Glomerular endothelial cell (primary cell): ENCODE measurements at places on chromosomes 5 and 9. TPM values are rescaled to one million over a fixed set of nuclear protein-coding genes. Genes with fewer than 3 reads are reported as not detected.

GRCh38 chr9:127521919-127522304 is 70.6 kb downstream of the LRSAM1 start:
- no peak for DNase-seq

- DNase-seq: no peak
Observed at GRCh38 chr5:96432216-96433065, 607 bp downstream of the PCSK1 start.

- no peak for DNase-seq
Observed at GRCh38 chr9:128384801-128385495, 13.8 kb downstream of the URM1 start.

- DNase-seq: no peak
Observed at GRCh38 chr5:45038366-45038987, 229.7 kb downstream of the MRPS30 start.

DNA sequence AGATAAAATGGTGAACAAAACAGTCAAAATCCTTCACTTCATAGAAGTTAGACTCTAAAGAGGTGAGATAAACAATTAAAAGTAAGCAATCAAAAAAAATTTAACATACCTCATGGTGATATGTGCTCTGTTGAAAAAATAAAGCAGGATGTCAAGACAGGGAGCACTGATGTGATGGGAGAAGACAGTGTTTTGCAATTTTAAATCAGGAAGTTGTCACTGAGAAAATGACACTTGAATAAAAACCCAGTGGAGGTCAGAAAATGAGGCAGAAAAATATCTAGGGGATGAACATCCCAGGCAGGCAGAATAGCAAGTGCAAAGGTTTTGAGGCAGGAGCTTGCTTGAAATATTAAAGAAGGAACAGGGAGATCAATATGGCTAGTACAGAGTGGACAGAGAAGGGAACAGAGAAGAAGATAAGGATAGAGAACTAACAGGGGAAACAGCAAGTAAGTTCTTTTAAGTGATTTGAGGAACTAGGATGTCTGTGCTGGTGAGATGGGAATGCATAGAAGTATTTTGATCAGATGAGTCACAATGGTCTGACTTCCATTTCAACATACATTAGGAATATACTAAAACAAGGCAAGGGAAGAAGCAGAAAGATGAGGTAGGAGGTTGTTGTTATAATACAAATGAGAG is 130.4 kb downstream of the CHSY3 start:
- no peak for DNase-seq

Gene OGN
- total RNA-seq: not detected in 2 replicates

Gene CARTPT
- not detected in 2 replicates for total RNA-seq
